ENCODE measurements at places on chromosomes 7 and 10.

DNA sequence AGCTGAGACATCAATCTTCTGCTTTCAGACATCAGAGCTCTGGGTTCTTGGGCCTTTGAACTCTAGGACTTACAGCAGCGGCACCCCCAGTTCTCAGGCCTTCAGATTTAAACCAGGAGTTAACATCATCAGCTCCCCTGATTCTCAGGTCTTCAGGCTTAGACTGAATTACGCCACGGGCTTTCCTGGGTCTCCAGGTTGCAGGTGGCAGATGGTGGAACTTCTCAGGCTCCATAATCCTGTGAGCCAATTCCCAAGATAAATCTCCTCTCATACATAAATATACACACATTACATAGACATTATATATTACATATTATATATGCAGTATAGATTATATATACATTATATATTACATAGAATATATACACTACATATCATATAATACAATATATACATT is 408.9 kb upstream of the AUTS2 start:
- no peak for DNase-seq

DNA sequence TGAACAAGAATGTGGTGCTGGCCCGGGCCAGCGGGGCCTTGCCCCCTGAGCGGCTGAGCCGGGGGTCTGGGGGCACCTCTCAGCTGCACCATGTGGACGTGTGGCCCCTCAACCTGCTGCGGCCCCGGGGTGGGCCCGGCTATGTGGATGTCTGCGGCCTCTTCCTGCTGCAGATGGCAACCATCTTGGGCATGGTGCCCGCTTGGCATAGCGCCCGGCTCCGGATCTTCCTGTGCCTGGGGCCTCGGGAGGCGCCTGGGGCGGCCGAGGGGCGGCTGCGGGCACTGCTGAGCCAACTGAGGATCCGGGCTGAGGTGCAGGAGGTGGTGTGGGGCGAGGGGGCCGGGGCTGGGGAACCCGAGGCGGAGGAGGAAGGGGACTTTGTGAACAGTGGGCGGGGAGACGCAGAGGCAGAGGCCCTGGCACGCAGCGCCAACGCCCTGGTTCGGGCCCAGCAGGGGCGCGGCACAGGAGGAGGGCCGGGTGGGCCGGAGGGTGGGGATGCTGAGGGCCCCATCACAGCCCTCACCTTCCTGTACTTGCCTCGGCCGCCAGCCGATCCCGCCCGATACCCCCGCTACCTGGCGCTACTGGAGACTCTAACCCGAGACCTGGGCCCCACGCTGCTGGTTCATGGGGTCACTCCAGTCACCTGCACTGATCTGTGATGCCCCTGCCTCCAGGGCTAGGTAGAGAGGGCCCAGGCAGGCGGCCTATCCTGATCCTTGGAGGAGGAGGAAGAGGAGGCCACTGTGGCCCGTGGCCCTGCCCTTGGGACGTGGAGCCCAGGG is 1.1 kb upstream of the TRIP6 start:
- DNase-seq, result no peak

DNA sequence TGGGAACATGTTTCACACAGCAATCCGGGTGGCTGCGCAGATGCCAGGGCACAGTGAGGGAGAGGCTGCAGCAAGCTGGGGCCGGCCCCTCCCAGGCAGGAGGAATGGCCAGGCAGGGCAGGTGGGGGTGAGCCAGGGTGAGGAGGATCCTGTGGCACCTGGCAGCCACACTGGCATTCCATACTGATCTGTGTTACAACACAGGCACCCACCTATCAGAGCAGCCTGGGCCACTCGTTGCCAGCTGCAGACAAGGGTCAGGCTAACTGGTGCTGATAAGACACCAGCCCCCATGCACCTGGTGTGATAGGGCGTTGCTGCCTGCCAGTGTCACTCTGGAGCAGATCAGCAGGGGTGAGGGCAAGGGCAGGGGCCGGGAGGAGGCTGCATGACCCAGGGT is 16.6 kb upstream of the RET start:
- DNase-seq, result no peak

DNA sequence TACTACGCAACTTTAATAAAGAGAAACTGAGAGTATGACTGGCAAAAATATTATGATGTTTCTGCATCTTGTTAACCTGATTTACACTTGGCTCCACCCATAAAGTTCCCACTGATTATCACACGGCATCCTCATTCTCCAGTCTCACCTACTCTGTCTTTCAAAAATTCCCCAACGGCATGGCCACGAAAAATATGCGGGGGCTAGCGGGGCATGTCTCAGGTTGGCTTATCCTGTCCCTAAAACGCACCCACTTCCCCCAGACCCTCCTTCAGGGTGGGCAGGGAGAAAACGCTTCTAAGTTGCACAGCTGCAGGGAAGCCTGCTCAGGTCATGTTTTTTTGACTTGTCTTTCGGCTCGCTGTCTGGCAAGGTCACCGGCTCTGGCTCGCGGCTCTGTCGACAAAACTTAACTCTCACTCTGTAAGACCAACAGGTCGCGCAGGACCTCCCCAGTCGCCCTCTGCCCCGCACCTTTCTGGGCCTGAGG is 3.8 kb downstream of the CDK6 start:
- DNase-seq, result no peak

- DNase-seq, result no peak
Measured at GRCh38 chr7:20270867-20271266, 53.7 kb upstream of the MACC1 start.

- no peak for DNase-seq
Measured at GRCh38 chr7:137626469-137627067, 220.2 kb downstream of the DGKI start.

DNA sequence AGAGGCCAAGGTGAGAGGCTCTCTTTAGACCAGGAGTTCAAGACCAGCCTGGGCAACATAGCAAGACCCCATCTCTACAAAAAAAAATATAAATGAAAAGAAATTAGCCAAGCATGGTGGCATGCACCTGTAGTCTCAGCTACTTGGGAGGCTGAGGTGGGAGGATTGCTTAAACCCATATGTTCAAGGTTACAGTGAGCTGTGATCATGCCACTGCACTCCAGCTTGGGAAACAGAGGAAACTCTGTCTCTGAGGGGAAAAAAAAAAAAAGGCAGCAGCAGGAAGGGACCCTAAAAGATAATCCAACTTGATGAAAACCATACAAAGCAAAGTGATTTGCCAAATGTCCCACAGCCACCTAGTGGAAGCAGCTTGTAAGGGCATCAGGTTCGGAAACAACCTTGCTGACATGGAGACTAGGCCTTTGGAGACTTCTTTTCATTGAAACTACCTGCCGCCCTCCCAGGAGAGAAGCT is 15.6 kb upstream of the PBLD start:
- peak; percentile 14 for DNase-seq

GRCh38 chr10:50453940-50454339 is 169.8 kb downstream of the SGMS1 start:
- no peak for DNase-seq

GRCh38 chr7:3157566-3158287 is 114.1 kb upstream of the CARD11 start:
- no peak for DNase-seq

DNA sequence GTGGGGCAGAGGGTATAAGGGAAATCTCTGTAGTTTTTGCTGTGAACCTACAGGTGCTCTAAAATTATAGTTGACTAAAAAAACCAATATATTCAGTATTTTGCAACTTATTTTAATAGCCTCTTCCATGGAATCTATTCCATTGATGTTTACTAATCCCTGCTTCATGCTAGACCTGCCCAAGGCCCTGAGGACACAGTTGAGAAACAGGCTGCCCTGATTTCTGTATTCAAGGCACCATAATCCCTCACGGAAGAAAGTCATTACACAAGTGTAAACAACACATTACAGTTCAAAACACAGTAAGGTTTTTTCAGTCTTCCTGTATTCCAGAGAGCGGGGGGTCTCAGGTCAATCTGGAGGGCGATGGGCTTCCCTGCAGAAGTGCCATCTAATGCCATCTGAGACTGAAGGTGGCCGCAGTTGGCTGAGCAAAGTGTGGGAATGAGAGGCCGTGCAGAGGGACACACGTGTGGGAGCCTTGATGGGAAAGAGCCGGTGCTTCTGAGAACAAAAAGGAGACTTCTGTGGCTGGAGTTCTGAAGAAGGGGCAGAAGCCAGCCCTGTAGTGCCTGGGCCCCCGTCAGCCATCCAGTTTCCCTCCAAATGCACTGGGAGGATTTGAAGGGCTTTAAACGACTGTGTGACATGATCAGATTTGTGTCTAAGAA is 146.9 kb downstream of the PTPN20 start:
- DNase-seq, result no peak

DNA sequence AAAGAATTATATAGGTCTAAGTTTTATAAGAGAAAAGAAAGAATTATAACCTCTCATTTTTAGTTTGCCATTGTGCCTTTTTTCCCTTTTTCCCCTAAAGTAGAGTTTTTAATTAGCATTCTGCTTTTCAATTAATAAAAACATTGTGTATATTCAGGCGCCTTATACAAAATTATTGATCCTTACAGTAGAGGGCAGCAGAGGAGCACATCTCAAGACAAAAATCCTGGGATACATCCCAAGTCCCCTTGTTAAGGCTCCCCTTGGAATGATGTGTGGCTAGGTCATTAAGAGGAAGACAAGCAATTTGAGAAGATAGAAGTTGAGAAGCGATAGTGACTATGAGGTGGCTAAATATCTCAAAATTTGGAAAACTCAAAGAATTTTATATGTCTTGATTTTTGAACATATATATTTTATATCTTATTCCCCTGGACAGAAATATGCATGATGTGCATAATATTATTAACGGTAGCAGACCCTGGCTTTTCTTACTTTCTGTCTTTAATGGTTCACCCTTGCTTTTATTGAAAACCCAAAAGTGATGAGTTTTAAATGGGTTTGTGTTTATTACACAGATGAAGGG is 19.1 kb upstream of the TPK1 start:
- no peak for DNase-seq

GRCh38 chr7:105336009-105336408 is 52.7 kb downstream of the SRPK2 start:
- no peak for DNase-seq

GRCh38 chr7:140403878-140404564 is at the start of gene RAB19:
Gene RAB19, plus strand, starts transcription at chr7:140404058. Its CDS starts 3,589 bp downstream, at chr7:140407647.
- DNase-seq, result peak; percentile 23

DNA sequence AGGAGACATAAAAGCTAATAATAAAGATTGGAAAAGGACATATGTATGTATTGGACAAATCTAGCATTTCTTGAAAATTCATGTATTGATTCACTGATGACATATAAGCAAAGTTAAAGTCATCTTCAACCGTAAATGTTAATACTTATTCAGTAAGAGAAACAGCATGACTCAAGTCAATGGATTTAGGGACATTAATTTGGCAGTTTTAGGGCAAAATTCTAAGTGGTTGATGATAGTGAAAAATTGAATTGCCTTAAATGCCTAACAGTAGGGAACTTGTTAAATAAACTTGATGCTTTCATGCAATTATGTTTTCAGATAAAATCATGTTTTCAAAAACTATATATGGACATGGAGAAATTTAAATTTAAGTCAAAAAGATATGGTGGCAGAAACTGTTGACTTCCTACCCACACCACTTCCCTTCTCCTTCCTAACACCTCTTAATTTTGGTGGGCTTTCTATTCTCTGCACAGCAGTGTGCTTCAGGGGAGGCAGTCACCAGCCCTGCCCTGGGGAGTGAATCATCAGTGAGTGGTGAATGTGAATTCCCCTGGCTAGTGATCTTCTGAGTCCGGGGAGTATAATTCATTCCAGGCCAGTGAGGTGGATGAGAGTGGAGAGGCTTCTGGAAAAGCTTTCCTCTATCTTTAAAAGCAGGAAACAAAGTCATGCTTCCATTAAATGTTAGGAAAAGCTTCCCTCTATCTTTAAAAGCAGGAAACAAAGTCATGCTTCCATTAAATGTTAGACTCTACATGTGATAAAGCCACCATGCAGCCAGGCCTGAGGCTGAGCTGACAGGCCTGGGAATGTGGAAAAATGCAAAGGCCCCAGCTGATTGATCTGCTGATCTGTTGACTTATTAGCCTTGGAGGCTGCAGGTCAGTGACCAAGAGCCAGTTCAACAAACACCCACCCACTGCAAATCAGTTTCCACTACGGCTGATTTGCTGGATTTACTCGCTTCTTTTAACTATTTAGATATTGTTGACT is 25.2 kb upstream of the ITGB1 start:
- no peak for DNase-seq

DNA sequence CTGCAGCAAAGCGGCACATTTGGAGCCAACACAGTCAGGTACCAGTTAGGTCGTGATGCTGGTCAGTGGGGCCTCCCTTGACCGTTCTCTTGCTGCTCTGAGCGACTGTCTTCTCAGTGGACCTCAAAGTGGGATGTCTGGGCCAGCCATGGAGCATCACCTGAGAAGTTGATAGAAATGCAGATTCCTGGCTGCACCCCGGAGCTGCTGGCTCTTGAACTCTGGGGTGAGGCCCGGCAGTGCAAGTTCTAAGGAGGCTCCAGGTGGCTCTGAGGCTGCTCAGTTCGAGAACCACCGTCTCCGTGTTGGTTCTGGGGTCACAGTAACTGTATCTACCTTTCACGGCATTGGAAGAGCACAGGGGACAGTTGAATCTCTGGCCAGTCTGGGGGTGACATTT is 147.5 kb downstream of the WDR37 start:
- DNase-seq, result no peak

DNA sequence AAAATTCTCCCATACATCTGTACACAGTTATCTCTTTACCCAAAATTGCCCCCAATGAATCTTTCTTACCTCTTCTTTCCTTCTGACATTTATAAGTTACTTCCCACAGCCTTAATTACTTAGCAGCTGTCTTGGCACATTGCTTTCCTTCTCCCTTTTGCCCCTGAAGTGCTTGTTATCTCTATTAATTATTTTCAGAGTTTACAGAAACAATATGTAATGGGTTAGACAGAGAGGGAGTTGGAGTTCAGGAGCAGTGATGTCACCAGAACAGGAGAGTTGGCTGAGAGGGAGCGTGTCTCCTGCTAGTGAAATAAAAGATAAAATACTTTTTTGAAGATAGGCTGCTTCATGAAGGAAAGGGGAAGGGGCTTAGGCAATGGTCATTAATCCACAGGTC is 57.4 kb downstream of the ITGB8 start:
- DNase-seq, result no peak

- no peak for DNase-seq
Measured at GRCh38 chr10:31509989-31510388, 191.0 kb downstream of the ZEB1 start.

- no peak for DNase-seq
Measured at GRCh38 chr7:78141522-78142281, 343.1 kb downstream of the PHTF2 start.

GRCh38 chr10:7696545-7696944 is 6.6 kb upstream of the ITIH2 start:
- DNase-seq, result no peak

DNA sequence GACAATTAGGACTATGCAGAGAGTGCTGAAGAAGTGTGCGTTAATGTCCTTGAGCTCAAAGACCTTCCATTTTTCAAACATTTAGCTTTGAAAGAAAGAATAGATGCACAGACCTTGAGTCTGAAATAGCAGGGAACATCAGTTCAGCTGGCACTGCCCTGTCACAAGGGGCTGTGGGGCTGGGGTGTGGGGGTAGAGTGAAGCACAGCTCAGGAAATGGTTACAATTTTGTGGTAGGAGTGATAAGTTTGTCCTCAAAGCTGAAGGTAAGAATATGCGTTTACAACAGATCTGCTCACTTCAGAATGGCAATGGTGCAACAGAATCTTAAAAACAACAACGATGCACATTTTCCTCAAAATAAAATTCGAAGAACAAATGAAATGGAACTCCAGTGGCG is 33.6 kb downstream of the SMKR1 start:
- DNase-seq, result no peak

Measured in activated T-helper 1 cell treated with anti-CD3 and anti-CD28 coated beads, Interleukin-2, amount 50 U/mL, for 16 hours (primary cell).